Foreskin fibroblast (primary cell): ENCODE measurements at places on chromosomes 13 and 19.

GRCh38 chr13:25329706-25330105 is 28.3 kb downstream of the NUP58 start:
- DNase-seq: peak; percentile 13

DNA sequence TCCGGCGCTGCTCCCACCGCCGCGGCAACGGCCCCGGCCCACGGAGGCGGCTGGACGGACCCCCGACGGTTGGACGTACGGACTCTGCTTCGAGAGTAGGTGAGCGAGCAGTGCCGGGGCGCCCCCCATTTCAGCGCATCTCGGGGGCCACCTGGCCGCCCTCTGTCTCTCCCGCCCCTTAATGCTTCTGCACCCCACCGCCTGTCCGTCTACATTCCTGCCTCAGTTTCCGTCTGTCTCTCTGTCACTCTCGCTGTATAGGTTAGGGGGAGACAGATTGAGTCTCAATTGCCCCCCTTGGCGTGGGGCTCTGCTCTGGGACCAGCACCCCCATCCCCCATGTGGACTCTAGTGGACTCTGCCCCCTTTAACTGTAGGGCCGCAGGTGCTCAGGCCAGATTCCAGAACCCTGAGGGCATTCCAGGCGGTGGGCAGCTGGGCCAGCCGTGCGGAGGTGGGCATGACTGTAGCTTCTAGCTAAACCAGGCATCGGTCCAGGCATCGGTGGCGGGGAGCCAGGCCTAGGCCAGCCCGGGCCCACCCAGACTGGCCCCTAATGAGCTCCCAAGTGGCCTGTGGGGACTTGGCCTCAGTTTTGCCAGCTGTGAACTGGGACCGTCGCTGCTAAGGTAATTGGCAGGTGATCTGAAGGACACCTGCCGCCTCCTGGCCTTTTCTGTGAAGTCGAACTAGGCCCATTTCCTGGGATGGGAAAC is 373 bp downstream of the TNFAIP8L1 start:
- DNase-seq: peak; percentile 35

DNA sequence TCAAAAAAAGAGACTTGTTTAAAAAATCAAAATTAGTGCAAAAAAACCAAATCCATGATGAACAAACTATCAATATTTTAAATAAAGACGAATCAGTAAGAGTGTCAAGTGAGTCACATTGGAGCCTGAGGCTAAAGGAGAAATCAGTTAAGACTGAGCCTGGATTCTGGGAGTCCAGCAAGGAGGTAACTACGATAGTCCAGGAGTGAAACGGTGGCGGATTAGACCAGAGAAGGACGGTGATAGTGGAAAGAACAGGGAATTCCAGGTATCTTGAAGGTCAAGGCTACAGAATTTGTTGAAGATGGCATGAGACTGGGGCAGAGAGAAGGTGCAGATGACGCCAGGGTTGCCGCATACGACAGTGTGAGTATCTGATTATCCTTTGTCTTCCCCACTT is 7.0 kb upstream of the NPAS1 start:
- DNase-seq: peak; percentile 25

- DNase-seq: no peak
Measured at GRCh38 chr13:40271271-40271885, 395.1 kb downstream of the FOXO1 start.

- DNase-seq: no peak
Measured at GRCh38 chr13:41905600-41906254, 55.2 kb downstream of the VWA8 start.

GRCh38 chr13:113769881-113770280 is 10.9 kb downstream of the TMEM255B start:
- DNase-seq: peak; percentile 7

DNA sequence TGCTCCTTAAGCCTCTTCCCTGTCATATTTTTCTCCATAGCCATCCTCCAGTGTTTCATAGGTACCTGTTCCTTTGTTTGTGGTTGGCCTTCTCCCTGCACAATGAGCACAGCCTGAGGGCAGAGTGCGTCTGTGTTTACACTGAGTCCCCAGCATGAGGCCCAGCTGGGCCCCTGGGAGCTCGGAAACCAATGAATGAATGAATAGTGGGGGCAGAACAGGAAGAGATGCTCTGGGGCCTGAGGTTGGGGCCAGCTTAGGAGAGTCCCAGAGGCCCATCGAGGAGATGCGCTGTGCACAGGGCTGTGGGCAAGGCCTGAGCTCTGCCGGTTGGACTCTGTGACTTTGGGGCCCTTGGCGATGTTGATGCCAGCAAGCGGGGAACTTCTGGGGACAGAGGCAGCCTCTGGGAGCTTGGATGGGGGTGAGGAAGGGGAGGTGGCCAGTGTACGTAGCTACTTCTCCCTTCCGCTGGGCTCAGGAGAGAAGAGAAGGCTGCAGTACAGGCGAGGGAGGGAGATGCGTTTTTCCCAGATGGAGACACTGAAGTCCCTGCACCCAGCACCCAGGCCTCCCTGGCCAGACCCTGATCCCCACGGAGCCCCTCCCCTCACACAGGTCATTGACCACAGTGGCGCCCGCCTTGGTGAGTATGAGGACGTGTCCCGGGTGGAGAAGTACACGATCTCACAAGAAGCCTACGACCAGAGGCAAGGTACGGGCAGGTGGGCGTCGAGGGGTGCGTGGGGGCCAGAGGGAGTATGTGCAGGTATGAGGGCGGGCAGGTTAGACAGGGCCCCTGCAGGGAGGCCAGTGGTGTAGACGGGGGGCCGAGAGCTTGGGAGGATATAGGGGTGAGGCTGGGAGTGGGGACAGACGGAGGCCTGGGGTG is 5.1 kb downstream of the TBCB start:
- DNase-seq: no peak

DNA sequence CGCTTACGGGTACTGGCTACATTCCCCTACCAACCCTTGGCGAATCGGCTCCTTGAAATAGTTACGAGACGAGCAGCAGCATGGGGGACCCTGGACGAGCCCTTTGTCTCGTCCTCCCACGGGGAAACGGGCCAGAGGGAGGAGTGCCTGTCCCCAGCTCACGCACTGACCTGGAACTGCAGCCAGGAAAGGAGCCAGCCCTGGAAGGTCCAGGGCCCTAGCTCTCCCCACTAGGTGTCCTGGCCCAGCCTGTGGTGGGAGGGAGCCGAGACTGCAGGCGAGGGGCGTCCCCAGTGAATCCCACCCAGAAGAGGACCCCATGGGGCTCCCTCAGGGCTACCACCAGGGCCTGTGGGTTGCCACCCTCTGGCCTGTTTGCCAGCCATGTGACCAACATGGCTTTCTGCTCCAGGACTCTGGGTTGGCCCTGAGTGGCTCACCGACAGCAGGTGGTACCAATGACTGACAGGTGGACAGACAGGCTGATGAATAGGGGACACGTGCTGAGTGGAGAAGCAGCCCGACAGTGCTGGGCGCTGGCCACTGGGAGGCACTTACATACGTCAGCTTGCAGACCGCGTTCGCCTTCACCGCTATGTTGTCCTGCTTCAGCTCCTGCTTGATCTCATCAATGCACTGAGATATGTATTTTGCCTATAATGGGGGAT is 13.2 kb downstream of the AP3D1 start:
- DNase-seq: no peak

DNA sequence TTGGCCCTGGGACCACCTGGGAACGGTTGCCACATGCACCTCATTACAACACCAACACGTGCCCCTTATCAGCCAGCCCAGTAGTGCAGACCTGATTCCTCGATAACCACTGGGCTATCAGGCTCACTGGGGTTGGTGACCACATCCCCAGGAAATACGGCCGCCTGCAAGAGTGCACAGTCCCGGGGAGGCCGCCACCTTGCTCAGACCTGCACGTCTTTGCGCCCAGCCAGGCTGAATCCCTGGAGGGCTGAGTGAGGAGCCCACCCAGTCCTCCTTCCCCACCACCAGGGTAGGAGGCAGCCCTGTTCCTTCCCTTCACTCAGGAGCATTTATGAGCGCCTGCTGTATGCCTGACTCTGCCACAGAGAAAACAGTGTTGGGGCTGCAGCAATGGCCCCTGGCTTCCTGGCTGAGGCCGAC is 67.8 kb downstream of the CEBPG start:
- no peak for DNase-seq

- DNase-seq: no peak
Measured at GRCh38 chr13:88651531-88651930, 980.4 kb downstream of the SLITRK5 start.

- DNase-seq: peak; percentile 95
Measured at GRCh38 chr19:46860846-46861690, at the start of gene ARHGAP35. TSS of gene ARHGAP35 (plus strand) at chr19:46860997. CDS start at chr19:46918676, 57,679 bp downstream.

- DNase-seq: no peak
Measured at GRCh38 chr13:31245598-31246373, 46.0 kb downstream of the B3GLCT start.

DNA sequence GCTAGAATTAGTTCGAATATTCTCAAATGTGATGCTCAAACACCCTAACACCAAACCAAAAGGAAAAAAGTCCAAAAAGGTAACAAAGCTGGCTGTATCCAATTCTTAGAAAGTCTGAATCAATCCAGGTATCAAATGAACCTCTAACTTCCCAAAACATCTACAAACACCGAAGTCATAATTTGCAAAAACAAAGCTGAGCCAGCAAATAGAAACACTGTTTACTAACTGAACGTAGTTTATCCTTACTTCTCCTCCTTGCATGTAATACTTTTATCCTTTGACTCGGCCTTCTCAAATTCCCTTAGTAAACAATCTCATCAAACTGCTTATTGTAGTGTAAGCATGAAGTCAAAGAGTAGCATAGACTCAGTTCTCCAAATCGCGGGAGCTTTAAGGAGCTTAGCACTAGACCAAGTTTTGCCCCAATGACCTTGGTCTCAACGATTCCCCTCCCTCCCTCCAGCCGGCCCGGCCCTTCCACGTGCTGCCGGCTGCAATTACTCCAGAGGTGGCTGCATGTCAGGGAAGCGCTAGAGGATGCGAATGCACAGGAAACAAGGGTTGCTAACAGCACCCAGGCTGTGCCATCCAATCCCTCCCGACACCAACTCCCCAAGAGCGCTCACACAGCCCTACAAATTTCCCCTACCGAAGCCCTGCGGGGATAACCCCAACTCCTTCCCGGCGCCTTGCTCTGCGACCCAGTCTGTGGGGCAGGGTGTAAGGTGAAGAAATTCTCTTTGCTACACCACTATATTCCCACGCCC is 693 bp downstream of the XPO4 start:
- DNase-seq: peak; percentile 55

DNA sequence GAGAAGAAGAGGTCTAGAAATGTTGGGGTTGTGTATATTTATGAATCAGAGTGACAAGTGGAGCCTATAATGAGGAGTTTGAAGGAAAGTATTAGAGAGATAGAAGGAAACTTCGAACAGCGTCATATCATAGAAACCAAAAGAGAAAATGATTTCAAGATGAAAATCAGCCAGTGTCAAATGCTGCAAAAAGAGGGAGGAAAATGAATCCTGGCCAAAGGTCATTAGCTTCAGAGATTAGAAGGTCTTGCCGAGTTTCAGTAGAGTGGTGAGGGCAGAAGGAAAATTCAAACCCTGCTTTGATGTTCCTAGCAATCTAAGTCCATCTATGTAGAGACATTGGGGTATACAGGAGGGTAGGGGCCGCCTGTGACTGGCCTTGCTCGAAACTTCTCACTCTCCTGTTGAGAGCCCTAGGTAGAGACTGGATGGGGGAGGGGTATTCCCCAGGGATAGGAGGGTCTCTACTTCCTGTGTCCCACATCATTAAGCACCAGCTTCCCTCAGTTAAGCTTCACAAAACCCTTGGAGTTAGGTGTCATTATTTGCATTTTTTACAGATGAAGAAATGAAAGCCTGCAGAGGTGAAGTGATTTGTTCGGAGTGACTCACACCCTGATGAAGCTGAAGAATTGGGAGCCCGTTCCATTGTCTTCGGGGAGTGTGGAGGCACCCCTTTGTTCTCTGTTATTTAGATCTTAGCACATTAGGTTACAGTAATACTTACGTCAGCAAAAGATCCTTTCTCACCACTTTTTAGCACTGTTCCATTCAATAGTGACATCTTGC is 62.8 kb downstream of the FGF9 start:
- no peak for DNase-seq

DNA sequence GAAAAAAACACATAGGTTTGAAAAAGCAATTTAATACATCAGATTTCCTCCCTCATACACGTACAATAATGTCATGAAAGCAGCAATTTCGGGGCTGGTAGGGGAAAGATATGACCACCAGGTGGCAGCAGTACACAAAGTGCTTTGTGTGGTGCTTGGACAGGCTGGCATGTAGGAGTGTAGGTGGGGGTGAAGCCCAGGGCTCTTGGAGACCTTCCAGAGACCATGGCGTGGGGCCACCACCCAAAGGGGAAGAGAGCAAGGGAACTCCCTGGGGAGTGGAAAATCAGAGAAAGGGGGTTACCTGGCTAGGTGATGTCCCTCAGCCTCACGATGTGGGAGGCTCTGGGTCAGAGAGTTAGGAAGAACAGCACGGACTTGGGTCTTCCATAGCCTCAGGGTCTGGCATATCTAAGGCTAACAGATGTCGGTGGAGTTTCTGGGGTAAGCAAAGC is 11.8 kb upstream of the CCNA1 start:
- peak; percentile 90 for DNase-seq

- no peak for DNase-seq
Measured at GRCh38 chr13:111286162-111286561, 34.3 kb upstream of the TEX29 start.

GRCh38 chr19:17264641-17264979 is at the start of gene USHBP1:
TSS of gene USHBP1 (minus strand) at chr19:17264745. CDS start at chr19:17264299, 446 bp downstream.
- DNase-seq: no peak

DNA sequence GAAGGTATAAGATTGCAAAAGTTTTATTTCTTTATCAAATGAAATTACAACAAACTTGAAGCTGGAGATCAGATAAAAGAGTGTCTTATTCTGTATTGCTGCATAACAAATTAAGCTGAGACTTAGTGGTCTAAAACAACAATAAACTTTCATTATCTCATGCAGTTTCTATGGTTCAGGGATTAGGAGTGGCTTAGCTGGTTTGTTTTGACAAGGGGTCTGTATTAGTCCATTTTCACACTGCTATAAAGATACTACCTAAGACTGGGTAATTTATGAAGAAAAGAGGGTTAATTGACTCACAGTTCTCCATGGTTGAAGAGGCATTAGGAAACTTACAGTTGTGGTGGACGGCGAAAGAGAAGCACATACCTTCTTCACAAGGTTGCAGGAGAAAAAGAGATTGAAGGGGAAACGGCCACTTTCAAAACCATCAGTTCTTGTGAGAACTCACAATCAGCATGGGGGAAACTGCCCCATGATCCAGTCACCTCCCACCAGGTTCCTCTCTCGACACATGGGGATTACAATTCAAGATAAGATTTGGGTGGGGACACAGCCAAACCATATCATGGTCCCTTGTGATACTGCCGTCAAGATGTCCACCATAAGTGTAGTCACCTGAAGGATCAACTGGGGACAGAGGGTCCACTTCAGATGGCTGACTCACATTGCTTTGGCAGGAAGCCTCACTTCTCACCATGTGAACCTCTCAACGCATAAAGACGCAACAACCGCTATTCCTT is 97.8 kb downstream of the RNF17 start:
- DNase-seq: no peak
